Urothelium cell line (cell line): ENCODE measurements at places on chromosomes 4 and X.
A peak's percentile ranks its signal among the peaks of the same experiment; 100 is the strongest.

DNA sequence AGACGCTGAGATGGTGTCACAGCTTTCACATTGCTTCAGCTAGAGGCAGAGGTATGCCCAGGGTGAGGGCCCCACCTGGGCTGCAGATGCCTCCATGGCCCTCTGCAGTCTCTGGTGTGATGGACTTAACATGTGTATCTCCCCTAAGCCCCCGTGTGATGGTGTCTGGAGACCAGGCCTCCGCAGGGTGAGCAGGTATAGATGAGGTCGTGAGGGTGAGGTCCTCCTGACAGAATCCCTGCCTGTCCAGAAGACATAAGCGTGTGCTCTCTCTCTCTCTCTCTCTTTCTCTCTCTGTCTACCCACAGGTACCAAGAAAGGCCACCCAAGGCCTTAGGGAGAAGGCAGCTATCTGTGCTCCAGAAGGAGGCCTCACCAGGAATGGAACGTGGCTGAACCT, 50.9 kb downstream of the CPZ start:
- no peak for DNase-seq

DNA sequence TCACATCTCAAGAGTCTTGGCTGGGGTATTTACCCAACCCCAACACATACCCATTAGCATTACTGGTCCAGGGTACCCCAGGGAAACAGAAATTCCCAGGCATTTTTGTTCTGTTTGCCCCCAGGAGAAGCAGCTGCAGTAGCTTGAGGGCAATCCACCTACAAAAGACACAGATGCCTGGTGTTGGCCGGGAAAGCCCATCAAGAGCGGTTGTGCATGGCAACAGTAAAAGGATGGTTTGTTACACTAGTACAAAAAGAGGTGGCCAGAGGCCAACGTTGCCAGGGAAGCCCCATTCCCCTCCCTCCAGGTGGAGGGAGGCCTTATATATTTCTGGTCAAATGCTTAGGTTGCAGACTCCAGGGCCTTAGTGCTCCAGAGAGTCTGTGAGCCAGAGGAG, 637.8 kb downstream of the BCOR start:
- no peak for DNase-seq

DNA sequence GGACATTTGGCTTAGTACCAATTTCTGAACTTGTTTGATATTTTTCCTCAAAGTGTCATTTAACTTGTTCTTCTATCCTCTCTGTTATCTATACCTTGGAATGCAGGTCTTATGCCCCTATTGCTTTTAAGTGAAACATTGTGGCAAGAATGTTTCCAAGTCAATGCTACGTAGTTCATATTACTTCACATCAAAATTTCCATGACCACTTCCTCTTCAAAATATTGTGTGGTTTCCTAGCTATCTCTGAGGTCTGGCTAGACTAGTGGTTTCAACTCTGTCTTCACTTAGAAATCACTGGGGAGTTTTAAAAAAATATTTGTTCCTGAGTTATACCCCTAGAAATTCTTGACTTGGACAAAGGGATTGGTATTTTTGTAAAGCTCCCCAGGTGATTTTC, 20.2 kb upstream of the RASGEF1B start:
- DNase-seq, result no peak

- no peak for DNase-seq
Measured at GRCh38 chr4:132108784-132109183, 1040.3 kb upstream of the PCDH10 start.

DNA sequence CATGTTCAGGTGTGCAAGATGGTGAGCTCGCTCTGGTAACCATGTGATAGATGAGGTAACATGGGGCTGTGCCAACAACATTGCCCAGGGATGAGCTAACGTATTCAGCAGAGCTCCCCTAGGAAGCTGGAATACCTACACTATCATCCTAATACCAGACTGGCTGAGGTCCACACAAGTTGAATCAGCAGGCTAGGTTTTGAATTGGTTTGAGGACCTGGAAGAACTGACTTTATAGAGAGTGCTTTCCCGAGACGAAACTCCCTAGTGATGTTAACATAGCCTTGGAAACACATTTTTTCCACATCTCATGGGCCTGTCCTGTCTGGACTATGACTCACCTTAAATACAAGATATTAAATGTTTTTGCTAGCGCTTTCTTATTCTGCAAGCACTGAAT, 56.7 kb downstream of the IGFBP7 start:
- DNase-seq, result peak; percentile 60

GRCh38 chr4:64617800-64618199, 208.6 kb upstream of the TECRL start:
- DNase-seq, result peak; percentile 18

GRCh38 chr4:180197471-180197870, 2045.7 kb upstream of the TENM3 start:
- no peak for DNase-seq

GRCh38 chrX:71935476-71935875, 24.8 kb downstream of the NHSL2 start:
- DNase-seq, result no peak

- no peak for DNase-seq
Measured at GRCh38 chrX:53362449-53362848, 60.0 kb downstream of the SMC1A start.

DNA sequence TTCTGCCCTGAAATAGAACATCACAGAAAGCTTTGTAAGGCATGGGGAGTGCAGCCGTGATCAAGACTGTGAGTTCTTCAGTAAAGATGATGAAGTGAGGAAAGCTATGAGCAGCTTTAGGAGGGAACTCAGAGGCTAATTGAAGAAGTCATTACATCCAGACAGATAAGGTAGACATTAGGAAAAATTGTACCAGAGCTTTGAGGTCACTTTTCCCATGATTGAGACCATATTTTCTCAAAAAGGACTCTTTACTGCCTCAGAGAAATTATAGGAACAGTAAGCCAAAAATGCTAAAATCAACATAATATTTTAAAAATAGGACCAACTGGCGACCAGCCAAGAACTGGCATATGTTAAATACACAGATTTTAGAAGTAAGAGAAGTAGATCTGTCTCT, 11.2 kb downstream of the CHST7 start:
- DNase-seq, result no peak

GRCh38 chr4:82124365-82124764, 249.4 kb downstream of the HNRNPD start:
- no peak for DNase-seq

DNA sequence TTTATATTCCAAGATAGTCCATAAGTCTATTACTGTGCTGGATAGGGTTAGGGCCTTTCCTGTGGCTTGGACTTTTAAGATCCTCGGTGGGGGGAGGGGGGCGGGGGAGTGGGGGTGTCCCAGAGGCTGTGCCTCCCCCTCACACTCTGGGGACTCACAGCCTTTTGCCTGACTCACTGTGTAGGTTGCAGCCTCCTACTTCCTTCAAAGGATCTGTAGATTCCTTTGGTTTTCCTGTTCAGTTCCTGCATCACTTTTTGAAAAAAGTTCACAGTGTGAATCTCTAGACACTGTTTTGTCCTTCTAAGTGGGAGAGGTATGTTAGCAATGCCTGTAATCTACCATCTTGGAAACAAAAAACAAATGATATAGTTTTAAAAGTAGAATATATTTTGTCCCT, 999.9 kb downstream of the GLUD2 start:
- peak; percentile 1 for DNase-seq
